Iris pigment epithelial cell (primary cell): ENCODE measurements at places on chromosomes 6 and 20.

GRCh38 chr20:18986146-18986830, 172.7 kb downstream of the SCP2D1 start:
- DNase-seq: no peak

- peak; percentile 99 for DNase-seq
These were observed 37.4 kb downstream of the ATXN1 start for GRCh38 chr6:16723826-16724225.

GRCh38 chr6:40856271-40856670, 182.8 kb downstream of the UNC5CL start:
- DNase-seq: no peak

DNA sequence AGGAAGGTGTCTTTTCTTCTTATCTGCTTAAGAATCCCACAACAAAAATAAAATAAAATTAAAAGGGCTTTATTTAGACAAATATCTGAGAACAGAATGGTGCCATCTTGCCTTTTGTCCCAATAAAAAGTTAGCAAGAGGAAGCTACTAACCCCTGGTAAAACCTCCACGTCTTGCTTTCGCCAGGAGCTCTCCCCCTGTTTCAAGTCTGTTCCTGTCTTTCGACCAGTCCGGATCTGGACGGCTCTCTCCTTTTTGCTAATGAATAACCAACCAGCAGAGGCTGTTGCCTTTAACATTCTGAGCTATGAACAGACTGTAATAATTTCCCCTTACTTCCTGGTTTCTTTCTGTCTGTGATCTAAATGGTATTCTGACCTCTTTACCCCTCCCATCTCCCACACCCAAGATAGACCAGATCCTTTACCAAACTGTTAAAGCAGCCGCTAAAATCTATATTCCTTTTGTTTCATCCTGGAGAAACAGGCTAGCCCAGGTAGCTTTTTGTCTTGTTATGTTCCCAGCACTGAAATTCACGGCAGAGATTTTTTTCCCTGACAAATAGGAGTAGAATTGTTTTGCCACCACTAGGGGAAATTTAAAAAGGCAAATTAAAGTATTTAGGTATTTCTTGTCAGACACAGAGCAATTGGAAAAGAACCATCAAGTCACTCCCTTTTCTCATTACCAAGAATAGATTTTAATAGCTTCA, at the start of gene FRK:
Gene FRK, minus strand, starts transcription at position 320 of the 712 bp plus-strand sequence. CDS start 580 bp downstream, outside the sequence.
- peak; percentile 40 for DNase-seq

DNA sequence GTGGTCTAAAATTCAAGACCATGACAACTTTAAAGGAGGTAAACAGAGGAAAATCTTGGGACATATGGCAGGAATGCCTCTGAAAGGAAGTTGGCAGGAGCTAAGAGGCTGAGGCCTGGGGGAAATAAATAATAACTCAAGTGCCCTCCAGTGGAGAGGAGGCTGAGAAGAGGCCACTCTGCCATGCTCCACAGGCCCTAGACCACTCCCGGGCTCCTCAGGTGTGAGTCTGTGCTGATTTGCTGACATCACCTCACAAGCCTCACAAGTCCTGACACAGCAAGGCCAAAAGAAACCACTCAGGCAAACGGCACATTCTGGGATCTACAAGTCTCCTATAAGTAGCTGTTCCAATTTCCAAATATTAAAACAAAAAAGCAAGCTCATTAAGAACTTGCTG, 91.0 kb upstream of the RIPOR2 start:
- DNase-seq: no peak
